HL-60 (cell line): ENCODE measurements at places on chromosomes 11 and 22.
A peak's percentile ranks its signal among the peaks of the same experiment; 100 is the strongest.

DNA sequence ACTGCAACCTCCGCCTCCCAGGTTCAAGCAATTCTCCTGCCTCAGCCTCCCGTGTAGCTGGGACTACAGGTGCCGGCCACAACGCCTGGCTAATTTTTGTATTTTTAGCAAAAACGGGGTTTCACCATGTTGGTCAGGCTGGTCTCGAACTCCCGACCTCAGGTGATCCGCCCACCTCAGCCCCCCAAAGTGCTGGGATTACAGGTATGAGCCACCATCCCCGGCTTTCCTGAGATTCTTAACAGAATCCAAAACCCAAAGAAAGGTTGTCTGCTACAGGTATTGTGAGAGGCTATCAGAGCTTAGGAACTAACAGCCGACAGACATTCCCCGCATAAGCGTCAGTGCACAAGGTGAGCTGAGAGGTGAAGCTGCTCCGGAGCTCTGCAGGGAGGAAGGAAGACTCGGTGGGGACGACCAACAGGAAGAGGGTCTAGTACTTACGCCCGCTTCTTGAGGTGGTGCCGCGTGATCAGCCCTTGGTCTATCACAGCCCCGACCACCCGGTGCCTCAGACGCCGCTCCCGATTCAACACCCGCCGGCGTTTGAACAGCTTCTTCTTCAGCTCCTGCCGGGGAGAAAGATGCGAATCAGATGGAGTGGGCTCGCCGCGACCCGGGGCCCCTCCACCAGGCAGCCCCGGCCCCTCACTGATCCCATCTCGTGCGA, 470 bp downstream of the C11orf98 start:
- DNase-seq, result peak; percentile 53

- DNase-seq, result no peak
Measured at GRCh38 chr11:116697639-116698038, 75.1 kb downstream of the BUD13 start.

- no peak for DNase-seq
Measured at GRCh38 chr11:20656901-20657300, 12.5 kb upstream of the NELL1 start.

- DNase-seq, result no peak
Measured at GRCh38 chr22:27220339-27220738, 563.0 kb downstream of the MIAT start.

DNA sequence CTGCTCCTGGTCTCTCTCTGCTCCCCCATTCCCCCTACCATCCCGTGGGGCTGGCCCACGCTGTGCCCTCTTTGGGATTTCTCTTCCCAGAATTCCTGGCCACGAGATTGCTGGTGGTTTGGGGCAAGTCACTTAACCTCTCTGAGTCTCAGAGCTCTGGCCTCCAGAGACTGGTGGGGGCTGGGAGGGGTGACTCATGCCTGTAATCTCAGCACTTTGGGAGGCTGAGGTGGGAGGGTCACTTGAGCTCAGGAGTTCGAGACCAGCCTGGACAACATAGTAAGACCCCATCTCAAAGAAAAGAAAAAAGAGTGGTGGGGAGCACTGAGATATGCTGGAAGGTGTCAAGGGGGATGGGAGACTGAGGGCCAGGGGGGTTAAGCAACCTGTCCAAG, 18.3 kb downstream of the OTUB1 start:
- no peak for DNase-seq

DNA sequence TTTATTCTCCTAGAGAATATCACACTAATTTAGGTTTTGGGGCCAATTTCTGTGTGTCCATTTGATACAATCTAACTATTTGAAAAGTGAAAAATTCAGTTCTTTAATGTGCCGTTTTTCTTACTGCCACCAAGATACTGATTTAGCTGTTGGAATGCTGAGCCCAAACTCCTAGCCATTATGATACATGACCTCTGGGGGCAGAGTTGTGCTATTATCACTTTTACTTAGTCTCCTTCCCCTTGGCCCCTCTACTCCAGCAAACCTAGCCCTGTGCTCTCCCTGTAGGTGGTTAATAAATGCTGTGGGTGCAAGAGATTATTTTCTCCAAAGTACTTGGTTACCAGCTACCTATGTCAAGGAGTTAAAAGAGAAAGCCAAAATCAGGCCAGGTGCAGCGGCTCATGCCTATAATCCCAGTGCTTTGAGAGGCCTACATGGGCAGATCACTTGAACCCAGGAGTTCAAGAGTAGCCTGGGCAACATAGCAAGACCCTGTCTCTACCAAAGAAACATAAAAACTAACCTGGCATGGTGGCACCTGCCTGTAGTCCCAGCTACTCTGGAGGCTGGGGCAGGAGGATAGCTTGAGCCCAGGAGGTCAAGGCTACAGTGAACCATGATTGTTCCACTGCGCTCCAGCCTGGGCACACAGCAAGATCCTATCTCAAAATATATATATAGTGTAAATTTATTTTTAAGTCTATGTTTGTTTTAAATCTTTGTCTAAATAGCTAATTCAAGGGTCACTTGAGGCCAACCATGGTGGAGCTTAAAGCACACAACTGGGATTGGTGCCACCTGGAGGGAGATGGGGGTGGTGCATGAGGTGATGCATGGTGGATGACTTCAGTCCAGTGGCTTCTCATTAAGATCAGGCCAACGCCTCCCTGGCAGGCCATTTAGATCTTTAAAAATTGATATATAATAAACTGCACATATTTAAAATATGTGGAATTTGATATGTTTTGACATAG, 193.2 kb upstream of the PLET1 start:
- DNase-seq, result peak; percentile 35

- DNase-seq, result peak; percentile 65
Measured at GRCh38 chr11:75474878-75475766, 42.1 kb upstream of the KLHL35 start.

DNA sequence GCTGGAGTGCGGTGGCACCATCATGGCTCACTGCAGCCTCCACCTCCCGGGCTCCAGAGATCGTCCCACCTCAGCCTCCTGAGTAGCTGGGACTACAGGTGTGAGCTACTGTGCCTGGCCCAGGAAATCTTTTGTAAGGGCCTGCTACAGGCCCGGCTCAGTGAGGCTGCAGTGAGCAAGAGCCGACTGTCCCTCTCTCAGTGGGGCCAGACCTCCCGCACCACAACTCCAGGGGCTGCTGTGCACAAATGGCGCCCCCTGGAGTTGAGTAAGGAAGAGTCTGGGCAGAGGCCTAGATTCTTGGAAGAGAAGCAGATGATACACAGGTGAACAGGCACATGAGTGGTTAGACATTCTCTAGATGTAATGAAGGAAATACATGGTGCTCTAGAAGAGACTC, 7.0 kb downstream of the SERHL2 start:
- no peak for DNase-seq

DNA sequence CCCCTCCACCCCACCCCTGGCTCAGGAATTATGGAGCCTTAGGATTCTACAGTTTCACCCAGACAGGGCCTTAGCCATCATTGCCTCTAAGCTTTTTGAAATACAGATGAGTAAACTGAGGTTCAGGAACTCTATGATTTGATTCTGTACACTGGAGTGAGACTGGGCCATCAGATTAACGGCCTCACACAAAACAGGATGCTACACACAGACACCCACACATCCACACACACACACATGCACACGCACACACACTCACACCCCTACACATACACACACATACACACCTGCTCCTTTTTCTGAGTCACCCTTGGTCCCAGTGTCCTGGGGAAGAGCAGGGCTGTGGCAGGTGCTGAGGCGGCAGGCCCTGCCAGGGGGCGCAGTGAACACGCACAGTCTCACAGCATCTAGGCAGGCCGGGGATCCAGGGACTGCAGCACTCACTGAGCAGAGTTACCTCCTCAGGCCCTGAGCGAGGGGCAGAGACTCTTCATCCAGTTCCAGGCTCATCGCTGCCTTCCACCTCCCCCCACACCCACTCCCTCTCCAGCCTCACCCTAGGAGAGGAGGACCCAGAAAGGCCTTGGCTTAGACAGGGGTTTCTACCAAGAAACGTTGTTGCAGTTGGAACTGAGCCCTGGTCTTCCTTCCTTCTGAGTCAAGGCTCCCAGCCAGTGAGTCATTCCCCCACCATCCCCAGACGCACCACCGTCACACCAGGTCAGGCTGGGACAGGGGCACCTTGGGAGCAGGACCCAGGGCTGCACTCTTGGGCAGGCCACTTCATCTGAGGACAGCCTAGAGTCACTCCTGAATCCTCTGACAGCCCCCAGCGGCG, 89.8 kb upstream of the PARVA start:
- no peak for DNase-seq

DNA sequence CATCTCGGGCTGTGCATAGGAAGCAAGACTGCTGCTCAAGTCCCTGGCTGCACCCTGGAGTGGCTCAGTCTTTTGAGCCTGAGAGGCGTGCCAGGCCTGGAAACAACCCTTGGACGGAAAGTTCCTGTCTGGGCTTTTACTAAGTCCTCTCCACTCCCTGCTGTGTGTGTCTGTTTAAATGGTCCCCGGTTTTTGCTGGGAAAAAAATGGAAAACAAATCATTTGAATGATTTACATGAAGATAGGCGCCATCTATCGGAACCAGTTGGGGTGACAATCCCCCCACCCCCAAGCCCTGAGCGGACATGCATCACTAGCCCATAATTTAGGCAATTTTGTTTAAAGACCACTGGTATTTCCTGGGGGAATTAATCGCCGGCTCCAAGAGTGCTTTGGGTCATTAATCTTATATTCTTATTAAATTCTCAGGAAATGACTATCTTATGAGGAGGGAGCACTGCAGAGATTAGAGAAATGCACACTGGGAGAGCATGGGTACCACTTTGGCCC, 2.7 kb upstream of the GAB2 start:
- peak; percentile 50 for DNase-seq
